ENCODE measurements at places on chromosomes 16 and 17.

GRCh38 chr17:62098623-62099231 is 33.6 kb upstream of the MED13 start:
- DNase-seq = no peak

- no peak for DNase-seq
Measured at GRCh38 chr17:41483991-41484826, 3.3 kb upstream of the KRT35 start.

GRCh38 chr16:10885246-10885645 is 8.2 kb downstream of the CIITA start:
- no peak for DNase-seq

GRCh38 chr17:49597928-49598655 is 22.4 kb downstream of the NXPH3 start:
- DNase-seq = no peak

DNA sequence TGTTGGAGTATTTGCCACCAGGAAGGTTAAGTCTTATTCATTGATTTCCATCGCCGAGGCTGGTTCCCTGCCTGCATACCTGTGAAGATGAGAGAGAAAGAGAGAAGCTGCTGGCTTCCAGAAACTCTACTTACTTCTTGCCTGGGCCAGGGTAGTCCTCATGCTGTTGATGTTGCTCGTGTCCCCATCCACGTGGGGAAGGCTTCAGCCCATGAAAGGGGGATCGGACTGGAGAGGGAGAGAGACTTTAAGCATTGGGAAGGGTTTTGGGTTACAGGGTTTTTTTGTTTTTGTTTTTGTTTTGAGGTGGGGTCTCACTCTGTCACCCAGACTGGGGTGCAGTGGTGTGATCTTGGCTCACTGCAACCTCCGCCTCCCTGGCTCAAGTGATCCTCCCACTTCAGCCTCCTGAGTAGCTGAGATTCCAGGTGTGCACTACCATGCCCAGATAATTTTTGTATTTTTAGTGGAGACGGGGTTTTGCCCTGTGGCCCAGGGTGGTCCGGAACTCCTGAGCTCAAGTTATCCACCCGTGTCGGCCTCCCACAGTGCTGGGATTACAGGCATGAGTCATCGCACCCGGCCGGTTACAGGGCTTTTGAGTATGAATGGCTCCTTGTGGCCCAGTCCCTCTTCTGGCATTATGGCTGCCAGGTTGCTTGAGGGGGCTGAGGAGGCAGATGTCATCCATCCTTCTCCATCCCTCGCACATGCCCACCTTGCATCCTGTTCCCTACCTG is 26.6 kb downstream of the ITGB3 start:
- DNase-seq = no peak

DNA sequence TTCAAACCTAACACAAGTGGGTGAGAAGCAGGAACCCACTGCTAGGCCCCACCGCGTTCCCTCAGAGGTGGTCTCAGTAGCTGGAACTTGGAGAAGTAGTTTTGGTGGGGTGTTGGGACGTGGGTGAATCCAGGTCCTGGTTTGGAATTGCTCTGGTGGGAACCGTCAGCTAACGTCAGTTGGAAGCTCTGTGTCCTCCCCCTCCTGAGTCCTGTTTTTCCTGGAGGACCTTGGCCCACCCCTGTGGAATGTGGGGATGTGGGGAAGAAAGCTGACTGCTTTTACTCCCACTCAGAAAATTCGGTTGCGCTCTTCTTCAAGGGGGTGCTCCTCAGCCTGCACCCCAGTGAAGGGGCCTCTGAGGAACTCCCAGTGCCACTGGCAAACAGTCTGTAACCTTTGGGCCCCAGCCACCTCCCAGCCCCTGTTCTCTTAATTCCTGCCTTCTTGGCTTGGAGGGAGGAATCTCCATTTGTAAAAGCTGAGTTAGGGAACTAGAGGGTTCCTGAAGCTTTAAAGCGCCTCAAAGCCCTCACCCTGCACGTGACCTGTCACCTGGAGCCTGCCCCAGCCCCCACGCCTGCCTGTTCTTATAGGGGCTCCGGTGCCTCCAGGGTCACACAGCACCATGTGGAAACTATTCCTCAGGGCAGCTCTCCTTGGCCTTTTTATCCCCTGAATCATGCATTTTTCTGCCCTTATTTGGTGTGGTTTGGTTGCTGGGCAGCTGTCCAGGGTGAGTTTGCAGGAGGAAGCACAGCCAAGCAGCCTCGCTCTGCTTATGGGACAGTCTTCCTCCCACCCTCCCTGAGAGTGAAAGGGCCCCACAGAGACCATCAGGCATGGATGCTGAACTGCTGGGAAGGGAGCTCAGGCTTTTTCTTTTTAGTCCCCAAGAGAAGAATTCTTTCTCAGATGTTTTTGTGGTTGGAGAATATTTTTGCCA is 16.2 kb upstream of the NAGLU start:
- no peak for DNase-seq

DNA sequence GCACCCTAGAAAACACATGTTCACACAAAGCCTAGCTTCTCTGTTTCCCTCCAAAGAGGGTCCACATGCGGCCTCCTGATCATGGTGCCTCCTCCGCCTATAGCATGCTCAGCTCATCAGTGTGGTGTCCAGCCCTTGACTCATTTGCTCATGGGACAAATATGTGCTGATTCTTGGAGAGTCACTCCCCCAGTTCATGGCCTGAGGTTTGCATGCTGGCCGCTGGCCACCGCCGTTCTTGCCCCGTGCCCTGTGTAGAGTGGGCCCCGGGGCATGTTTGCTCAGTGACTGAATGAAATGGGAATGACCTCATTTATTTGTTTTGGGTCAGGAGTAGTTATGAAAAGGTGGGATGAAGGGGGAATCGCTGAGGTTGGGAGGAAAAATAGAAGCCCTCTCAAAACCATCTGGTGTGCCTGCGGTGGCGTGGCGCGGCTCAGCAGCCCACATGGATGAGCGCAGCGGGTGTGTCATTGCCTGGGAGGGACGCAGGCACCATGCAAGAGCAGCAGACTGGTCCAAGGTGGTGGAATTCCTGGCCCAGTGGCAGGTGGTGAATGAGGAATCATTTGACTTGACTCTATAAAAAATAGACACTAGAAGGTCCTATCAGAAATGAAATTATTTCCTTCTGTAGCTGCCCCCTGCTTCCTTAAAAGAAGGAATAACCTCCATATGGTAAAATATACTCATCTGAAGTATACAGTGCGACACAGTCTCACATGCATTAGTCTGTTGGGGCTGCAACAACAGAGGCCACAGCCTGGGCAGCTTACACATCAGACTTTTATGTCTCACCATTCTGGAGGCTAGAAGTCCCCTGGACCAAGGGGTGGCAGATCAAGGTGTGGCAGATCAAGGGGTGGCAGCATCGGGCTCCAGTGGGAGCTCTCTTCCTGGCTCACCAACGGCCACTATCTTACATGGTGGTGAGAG is 31.7 kb downstream of the CRISPLD2 start:
- no peak for DNase-seq

- DNase-seq = peak; percentile 11
Measured at GRCh38 chr17:57004944-57005579, 27.1 kb downstream of the SCPEP1 start.

DNA sequence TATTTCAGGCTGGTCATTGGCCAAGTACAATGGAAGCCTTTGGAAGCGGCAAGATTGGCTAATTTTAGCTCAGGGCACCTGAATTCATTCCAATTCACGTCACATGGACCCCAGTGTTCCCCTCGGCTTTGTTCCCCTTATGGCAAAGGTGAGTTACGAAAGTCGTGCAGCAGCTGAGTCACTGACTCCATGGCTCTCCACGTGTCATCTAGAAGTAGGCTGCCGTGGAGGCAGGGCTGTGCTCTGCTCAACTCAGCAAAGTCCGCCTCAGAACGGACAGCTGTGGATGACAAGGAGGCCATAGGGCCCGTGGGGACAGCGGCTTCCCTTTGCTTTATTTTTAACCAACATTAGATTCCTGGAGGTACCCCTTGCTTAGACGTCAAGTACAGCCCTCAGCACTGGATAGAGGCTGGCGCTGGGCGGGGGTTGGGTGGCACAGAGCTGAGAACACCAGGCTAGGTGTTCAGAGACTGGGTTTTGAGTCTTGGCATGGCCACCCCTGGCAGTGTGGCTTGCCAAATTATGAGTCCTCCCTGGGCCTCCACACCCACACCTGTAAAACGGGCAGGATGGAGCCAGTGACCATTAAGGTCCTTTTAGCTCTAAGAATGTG is 23.6 kb downstream of the ADAD2 start:
- no peak for DNase-seq

GRCh38 chr17:42681976-42682721 is at the start of gene CNTNAP1:
CNTNAP1 (plus strand) TSS chr17:42682531; CDS start chr17:42682830, 299 bp downstream.
- no peak for DNase-seq

DNA sequence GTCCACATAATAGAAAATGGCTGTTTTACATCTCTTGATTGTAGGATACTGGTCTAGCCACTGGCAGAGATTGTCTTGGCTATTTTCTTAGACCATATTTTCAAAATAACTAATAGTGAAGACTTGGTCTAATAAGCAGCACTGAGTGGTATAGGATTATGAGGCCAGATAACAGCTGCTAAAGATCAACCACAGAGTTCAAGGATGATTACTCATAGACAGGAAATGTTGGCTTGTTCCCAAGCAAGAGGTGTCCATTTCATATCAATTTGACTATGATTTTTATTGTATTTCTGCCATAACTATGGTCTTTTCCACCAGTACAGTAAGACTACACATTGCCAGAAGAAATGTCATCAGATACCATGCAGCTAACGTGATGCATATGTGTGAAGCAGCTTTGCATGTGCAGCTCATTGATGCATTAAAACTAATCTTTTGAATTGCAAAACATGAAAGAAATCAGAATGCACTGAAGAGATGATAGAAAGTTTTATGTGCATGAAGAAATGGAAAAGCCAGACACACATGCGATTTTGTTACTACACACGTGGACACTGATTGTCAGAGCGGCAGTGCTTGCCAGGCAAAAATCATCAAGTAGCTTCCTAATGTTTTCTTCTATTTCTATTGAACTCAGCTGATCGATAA is 693.3 kb downstream of the CDH11 start:
- no peak for DNase-seq

DNA sequence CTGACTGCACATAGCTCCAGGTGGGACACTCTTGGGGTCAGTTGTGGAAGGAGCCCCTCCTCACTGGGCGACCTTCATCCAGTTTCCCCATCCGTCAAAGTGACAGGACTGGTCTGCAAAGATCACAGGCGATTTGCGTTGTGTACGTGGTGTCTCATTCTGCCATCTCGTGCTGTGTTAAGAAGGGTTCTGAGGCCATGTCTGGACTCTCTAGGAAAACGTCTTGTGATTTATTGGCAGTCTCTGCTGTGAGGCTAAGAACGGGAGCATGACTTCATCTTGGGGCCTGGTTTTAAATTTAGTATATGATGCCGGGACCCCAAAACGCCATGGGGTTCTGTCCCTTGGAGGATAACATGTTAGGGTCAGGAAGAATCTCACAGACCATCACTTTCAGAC is 65.2 kb upstream of the CIBAR2 start:
- no peak for DNase-seq

DNA sequence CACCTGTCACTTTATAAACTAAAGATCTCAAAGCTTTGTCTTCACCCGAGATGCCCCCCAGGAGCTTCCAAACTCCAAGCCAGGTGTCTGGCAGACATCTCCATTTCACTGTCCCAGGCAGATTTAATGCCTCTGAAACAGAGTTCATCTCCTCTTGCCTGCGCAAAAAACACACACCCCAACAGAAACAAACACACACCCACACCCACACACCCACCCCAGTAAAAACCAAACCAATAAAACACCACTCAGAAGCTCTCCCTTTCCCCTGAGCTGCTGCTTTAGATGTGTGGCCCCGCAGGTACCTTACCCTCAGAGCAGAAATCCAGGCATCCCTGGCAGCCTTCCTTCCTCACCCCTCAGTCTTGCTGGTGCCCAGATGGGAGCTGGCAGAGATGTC is 14.4 kb downstream of the SEC14L1 start:
- DNase-seq = no peak

- no peak for DNase-seq
Measured at GRCh38 chr16:50578137-50578536, 29.9 kb downstream of the NKD1 start.

DNA sequence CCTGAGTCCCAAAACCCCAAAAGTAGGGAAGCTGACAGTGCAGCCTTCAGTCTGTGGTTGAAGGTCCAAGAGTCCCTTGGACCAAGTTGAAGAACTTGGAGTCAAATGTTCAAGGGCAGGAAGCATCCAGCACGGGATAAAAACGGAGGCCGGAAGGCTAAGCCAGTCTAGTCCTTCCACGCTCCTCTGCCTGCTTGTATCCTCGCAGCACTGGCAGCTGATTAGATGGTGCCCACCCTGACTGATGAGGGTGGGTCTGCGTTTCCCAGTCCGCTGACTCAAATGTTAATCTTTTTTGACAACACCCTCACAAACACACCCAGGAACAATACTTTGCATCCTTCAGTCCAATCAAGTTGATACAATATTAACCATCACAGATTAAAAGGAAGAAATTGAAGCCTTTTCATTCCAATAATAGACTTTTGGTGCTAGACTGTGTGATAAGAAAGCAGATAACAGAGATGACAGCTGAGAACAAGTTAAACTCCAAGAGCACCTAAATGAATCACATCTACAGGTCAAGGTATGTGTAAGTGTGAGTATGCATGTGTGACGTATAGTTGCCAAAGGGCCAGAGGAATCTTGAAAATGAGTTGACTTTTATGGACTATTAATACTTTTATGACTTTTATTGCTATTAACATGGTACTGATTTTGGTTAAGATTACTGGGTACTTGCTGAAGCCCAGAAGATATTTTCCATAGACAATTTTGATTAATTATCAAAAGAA is 933.5 kb upstream of the SOX9 start:
- no peak for DNase-seq

- no peak for DNase-seq
Measured at GRCh38 chr17:75596320-75597087, 8.9 kb downstream of the MYO15B start.

DNA sequence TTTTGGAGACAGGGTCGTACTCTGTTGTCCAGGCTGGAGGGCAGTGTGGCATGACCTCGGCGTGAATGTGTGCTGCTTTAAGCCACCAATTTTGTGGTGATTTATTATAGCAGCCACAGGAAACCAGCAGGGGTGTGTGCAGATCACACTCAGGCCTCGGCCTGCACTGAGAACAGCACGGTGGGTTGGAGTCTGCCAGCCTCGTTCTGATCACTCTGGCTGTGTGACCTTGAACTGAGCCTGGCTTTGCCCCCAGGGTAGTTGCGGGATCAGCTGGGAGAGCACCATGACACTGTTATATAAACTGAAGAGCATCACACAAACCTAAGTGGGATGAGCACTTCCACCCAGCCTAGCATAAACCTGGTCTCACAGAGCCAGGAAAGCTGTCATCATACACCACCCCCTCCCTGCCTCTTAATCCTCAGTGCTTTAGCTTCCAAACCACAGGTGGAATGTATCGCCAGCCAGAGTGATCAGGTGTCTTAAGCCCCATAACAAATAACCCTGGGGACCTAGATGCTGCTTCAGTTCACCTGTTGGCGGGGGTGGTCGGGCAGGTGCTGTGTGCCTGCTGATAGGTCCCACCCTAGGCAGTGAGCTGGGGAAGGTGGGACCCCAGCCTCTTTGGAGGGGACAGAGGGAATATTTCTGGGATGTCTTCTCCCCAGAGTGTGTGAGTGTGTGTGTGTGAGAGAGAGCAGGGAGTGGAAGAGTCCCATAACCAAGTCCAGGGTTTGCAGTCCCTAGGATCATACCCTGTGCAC is 28.6 kb upstream of the NDRG4 start:
- DNase-seq = no peak
